ENCODE measurements at places on chromosomes 1 and 21.
A peak's percentile ranks its signal among the peaks of the same experiment; 100 is the strongest.

- DNase-seq = no peak
Observed at GRCh38 chr21:31186916-31187315, 148.6 kb upstream of the KRTAP19-8 start.

DNA sequence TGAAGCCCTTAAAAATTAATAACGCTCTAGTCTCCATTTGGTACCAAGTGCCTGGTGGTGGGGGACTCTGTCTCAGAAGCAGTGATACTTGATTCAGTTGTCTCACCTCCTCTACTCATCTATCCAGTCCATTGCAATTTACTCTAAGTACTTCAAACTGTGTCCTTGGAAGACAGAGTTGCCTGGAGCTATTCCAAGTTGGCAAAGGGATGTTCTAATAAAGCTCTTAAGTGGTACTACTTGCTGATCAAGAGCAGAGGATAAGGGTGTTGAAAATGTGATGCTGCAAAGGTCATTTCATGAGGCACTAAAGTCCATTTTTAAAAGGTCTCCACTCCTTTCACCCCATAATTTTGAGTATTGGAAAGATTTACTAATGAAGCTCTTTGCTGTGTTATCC, 142.2 kb downstream of the NFIA start:
- no peak for DNase-seq

DNA sequence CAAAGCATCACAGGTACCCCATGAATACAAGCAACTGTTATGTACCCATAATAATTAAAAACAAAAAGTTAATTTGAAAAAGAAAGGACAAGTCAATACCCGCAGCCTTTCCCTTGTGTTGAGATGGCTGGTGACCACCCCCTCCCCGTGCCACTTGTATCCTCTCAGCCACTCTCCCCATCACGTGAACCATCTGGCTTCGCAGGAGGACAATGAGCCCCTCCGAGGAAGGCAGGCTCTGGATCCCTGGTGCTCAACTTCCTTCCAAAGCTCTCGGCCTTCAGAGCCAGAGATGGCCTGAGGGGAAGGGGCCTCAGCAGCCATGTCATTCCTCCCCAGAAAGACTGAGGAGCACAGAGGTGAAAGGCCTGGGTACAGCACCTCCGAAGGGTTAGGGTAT, 120.4 kb upstream of the RAB4A start:
- DNase-seq = no peak

GRCh38 chr1:204977318-204977717, 65.7 kb upstream of the CNTN2 start:
- no peak for DNase-seq

DNA sequence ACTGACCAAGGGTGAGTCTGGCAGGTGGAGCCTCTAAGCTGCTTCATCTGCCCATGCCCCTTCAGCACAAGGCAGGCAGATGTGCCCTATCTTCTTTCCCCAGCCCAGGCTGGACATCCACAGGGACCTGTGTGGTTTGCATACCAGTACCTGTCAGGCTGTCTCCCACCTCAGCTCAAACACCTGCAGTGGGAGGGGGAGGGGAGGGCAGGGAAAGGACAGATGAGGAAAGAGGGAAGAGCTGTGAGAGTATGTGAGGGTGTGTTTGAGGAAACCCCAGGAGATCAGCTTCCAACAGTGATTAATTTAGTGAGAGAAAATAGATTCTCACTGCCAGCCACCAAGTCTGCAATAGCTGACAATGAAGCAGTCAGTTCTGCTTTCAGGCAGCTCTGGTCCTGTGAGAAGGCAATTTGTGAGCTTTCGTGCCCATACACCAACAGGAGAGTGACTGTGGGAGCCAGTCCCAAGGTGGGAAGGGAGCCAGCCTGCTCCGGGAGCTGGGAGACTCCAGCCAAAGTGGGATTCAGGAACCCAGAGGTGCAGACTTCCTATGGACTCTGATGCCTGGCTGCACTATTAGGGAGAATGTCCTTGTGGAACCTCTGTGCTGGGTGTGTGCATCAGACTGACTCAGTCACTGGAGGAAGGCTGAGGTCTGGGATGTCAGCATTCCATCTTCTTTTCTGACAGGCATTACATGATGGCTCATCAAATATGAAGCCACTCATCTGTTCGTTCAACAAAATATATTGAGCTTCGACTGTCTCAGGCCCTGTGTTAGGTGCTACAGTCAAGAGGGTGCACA, 59.7 kb downstream of the TNR start:
- DNase-seq = no peak

GRCh38 chr1:220926146-220926545, 46.9 kb downstream of the HLX start:
- DNase-seq = no peak

GRCh38 chr1:94795434-94795833, 24.7 kb upstream of the SLC44A3 start:
- no peak for DNase-seq

DNA sequence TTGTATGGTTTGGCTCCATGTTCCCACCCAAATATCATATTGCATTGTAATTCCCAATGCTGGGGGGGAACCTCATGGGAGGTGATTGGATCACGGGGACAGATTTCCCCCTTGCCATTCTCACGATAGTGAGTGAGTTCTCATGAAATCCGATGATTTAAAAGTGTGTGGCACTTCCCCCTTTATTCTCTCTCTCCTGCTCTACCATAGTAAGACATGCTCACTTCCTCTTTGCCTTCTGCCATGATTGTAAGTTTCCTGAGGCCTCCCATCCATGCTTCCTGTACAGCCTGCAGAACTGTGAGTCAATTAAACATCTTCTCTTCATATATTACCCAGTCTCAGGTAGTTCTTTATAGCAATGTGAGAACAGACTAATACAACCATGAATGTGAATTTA, 211.6 kb upstream of the NR5A2 start:
- no peak for DNase-seq

DNA sequence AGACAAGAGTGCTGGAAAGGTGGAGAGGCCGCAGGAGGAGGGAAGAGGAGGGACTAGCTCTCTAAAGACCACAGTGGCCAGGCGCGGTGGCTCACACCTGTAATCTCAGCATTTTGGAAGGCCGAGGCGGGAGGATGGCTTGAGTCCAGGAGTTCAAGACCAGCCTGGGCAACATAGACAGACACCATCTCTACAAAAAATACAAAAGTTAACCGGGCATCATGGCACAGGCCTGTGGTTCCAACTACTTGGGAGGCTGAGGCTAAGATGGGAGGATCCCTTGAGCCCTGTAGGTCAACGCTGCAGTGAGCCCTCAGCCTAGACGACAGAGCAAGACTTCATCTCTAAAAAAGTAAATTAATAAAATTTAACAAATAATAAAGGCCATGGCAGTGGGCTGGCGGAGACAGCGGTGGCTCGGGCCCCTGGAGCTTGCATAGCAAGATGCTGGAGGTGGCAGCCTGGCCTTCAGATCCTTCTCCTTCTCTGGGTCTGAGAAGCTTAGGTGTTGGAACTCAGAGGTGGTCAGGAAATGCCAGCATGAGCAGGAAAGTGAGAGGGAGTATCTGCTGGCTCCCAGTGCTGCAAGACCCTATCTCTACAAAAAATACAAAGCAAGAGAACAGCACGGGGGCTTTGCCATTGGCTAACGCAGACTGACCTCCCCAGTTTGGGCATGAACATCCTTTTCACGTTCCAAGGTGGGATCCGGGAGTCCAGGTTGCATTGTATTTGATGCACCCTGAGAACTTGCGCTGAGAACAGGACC, 10.7 kb downstream of the WNT3A start:
- DNase-seq = peak; percentile 7

- DNase-seq = no peak
Observed at GRCh38 chr1:42910985-42911384, 47.7 kb downstream of the SLC2A1 start.

DNA sequence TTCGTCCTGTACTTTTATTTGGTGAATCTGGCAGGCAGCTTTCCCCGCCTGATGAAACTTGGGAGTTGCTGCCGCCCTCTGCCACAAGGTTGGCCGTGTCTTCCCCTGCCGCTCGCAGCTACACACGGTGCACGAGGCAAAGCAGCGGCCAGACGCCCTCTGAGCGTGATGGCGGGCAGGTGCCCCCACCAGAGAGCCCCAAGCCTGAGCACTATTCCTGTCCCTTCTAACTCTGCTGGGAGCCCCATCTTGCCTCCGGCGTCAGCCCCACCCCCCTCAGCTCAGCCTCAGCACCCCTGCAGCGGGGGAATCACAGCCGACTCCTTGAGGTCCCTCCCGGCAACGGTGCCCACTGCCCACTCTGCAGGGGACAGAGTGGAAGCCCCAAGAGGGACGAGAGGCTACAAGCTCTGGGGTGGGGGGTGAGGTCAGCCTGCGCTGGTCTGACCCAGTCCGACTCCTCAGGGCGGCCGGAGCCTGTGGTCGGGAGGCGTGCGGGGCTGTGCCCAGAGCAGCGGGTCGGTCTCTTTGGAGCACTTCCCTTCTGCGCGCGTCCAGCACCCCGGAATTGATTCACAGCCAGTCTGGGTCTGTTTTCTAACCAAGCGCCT, 41.3 kb downstream of the RIPK4 start:
- no peak for DNase-seq

GRCh38 chr1:22534951-22535350, 28.3 kb upstream of the EPHA8 start:
- DNase-seq = no peak

DNA sequence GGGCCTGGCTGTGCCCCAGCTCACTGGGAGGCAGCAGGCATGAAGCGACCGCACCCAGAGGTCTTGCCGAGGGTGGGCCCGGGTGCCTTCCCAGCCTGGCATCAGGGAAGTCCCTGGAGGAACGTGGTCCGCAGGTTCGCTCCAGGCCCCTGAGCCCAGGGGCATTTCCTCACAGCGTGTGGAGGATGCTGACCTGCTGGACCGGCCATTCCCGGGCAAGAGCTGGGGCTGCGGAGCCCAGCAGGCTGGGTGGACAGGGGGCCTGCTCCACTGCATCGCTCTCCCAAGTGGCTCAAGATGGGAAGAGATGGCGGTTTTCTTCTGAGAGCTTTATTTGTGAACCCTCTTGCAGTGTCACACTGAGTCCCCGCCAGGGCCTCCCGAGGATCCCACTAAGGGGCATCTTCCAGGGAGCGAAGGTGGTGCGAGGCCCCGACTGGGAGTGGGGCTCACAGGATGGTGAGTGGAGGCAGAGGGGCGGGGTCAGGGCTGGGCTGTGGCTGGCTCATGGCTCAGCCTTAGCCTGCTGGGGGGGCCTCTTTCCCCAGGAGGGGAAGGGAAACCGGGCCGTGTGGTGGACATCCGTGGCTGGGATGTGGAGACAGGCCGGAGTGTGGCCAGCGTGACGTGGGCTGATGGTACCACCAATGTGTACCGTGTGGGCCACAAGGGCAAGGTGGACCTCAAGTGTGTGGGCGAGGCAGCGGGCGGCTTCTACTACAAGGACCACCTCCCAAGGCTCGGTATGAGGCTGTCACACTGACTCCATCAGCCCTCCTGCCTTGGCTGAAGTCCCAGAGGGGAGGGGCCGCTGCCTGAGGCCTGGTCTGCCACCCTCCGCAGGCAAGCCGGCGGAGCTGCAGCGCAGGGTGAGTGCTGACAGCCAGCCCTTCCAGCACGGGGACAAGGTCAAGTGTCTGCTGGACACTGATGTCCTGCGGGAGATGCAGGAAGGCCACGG, 7.2 kb upstream of the MMP23B start:
- DNase-seq = no peak

GRCh38 chr1:93474321-93474720, 26.4 kb downstream of the FNBP1L start:
- DNase-seq = no peak

DNA sequence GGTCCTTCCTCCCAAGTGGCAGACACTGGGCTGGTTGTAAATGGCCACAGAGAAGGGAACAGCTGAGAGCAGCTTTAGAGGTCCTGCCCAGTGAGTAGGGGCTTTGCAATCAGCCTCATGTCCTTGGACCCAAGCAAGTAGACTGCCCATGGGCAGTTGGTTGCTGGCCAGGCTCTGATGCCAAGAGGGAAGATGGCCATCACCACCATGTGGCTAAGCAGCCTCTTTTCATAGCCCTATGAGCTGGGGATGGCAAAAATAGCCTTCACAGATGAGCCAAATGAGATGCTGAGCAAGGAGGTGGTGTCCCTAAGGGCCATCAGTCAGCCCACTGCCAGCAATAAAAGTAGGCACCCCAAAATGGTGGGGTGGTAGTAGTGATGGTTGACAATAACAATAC, 3.2 kb downstream of the DISP3 start:
- DNase-seq = no peak

- DNase-seq = no peak
Observed at GRCh38 chr1:65260851-65261473, 48.4 kb upstream of the DNAJC6 start.

DNA sequence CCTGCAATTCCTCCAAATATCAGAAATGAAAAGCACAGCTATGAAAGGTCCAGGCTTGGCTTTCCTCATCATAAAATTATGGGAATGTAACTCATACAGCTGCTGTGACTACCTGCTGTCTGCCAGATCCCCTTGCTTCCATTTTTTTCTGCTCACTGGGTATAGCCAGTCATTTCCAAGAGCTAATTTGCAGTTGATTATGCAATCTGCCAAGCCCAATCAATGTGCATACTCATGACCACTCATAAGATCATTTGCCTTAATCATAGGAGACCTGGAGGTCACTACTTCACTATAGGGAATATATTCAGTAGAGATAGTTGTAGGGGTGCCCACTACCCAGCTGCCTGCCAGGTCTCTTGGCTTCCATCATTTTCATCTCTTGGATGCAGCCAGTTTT, 417.7 kb upstream of the ZRANB2 start:
- DNase-seq = no peak

DNA sequence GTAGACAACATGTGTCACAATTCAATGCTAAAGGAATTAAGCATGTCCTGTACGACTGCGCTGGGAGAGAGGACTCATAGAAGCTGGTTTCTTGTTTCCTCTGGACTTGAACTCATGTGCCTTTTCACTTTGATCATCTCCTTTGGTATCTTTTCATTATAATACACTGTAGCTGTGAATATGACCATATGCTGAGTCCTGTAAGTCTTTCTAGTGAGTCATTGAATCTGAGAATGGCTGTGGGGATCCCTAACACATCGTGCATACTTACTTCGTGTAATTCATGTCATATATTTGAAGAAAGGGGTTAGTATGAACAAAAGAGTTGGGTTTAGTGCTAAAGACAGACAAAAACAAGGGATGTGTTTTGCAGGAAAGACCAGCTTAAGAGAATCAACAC, 148.1 kb upstream of the RUNX1 start:
- DNase-seq = no peak

DNA sequence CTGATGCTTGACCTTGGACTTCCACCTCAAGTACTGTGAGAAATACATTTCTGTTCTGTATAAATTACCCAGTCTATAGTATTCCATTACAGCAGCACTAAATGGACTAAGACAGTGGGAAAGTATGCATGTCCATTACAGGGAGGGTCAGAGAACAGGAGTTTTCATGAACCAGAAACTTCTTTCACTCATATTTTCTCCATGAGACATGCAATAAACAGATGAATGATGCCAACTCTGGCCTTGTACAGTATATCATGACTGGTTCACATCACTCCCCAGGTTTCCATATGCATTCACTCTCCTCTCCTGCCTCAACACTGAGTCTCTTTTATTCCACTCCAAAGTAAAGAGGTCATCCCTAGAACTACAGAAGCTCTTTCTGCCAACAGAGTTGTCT, 4.5 kb upstream of the IFI16 start:
- DNase-seq = no peak

DNA sequence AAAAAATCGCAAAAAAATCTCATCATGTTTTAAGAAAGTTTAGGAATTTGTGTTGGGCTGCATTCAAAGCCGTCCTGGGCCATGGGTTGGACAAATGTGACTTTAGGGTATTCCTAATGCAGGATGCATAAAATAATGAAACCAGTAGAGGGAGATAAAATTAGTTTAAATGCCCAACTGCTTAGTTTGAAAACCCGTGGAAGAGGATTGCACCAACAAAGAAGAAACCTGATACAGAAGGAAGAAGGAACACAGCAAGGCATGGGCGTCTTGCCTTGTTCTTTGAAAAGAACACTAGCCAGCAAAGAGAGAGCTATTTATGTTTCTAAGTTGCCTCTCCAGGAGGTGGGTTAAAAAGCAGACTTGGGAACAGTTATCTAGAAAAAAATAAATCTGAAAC, 37.9 kb downstream of the WDR3 start:
- DNase-seq = no peak
